Stimulated activated naive B cell treated with anti-CD40 and anti-IgM and Interleukin-4, amounts not matched to agents 10 μg/mL and 1 μg/mL and 100 μg/mL, for 72 hours (primary cell): ENCODE measurements at places on chromosomes 3 and 15.

DNA sequence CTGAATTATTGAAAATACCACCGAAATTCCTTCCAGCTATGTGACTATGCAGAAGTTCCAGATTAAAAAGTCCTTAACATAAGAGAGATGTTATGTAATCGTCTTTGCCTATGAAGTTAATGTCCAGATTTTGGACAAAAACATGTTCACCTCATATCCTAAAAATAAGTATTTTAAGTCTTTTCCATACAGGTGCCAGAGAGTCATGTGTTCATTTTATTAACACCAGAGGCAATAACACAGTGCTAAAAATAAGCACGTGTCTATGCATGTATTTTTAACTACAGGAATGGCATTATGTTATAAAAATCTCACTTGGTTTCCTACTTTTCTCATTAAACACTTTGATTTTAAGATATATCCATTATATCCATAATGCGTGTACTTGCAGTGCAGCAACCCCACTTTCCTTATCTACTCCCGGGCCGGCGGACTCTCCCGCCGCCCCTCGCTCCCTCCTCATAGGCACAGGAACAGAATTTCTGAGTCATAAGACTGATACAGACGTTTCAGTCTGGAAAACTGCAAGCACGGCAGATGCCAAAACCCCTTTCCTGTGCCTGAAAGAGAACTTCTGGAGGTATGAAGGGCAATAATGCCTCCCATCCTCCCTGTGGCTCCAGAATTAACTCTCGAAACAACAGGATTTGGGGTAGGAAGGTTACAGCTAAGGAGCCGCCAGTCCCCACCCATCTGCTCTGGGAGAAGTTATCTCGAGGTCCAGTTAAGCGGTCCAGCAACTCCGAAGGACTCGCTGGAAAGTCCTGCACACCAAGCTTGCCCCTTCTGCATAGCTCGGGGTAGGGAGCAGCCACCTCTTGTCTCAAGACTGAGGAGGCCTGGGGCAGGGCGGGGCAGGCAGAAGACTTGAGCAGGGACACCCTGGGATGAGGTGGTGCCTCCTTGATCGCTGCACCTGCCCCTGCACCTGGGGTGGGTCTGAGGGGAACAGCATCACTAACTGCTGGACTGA is 22.3 kb upstream of the PSTPIP1 start:
- no peak for DNase-seq

- no peak for DNase-seq
Measured at GRCh38 chr15:86522721-86523120, 443.1 kb downstream of the AGBL1 start.

DNA sequence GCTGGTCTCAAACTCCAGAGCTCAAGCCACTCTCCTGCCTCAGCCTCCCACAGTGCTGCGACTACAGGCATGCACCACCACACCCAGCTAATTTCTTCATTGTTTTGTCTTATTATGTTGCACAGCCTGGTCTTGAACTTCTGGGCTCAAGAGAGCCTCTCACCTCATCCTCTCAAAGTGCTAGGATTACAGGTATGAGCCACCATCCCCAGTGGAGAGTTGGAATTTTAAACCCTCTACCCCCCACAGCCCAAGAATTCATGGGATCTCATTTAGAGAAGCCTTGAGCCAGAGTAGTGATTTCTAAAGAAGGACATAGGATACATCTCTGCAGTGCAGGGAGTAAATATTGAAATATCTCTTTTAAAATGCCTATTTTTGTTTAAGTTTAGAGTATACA is 221.1 kb downstream of the CACNA2D3 start:
- no peak for DNase-seq

DNA sequence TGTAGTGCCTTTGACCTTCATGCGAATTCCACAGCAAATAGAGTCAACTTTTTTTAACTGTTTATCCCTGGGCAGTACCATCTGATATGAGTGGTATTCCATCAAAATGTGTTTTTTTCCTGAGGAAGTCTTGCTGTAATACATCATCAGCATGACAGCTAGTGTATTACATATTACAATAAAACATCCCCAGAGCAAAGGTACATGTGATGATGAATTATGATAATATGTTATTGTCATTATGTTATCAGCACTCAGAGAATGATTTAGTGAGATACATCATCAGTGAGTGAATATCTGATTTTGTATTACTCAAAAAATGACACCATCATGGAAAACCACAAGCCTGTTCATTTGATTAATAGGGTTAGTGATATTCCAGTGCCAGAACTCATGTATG is 69.7 kb upstream of the ARL6 start:
- no peak for DNase-seq

GRCh38 chr3:28940994-28941393 is 339.9 kb upstream of the RBMS3 start:
- no peak for DNase-seq

- no peak for DNase-seq
Measured at GRCh38 chr3:126121632-126122031, 37.7 kb upstream of the SLC41A3 start.

DNA sequence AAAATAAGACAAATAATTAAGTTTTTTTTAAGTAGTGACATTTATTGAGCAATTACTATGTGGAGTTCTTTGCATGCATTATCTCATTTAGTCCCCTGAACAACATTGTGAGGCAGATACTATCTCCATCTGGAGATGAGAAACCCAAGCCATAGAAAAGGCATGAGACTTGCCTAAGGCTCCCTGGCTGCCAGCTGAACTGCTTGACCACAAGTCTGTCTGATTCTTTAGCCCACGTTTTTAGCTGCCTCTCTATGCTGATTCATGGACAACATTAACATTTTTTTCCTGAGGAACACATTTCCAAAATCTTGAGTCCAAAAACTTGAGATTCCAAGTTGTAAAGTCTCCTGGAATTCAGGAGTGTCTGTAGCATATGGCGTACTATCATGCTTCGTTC is 263.6 kb upstream of the GOLGA6L4 start:
- no peak for DNase-seq

- DNase-seq: no peak
Measured at GRCh38 chr15:85021409-85021808, 39.8 kb downstream of the PDE8A start.

GRCh38 chr15:29518442-29518841 is 248.8 kb upstream of the NSMCE3 start:
- DNase-seq: no peak

DNA sequence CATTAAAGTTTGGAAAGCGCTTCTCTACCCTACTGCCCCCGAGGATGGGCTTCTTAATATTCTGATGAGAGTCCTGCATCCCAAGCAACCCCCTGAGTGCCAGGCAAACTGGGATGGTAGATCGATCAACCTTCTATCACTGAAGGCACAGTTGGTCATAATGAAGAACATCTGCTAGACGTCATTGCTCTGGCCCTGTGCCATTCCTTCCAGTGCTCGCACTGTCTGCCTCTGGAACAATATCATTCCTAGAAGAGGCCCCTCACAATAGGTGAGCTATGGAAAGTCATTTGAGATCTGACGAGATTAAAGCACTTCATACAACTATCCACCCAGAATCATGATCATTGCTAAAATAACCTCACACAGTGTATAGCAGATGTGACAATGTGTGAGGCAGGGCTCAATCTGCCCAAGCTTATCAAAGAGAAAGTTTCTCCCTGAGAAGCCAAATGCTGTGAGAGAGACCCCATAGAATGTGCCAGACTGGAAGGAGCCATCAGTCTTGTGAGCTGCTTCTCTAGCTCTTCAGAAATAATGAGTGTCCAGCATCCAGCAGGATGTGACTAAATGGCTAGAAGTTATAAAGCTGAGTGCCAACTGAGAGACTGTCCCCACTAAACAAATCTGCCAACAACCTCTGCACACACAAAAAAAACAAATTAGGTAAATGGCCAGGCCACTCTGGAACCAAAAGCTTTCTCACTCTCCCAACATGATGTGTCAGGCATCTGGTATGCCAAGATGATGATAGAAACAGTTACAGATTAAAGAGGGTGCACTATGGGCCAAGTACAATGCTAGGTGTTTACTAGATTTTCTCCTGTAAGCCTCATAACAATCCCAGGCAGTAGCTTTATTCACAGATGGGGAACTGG is 165.5 kb downstream of the NECTIN3 start:
- DNase-seq: no peak
